ENCODE measurements at places on chromosomes 2 and 18.

DNA sequence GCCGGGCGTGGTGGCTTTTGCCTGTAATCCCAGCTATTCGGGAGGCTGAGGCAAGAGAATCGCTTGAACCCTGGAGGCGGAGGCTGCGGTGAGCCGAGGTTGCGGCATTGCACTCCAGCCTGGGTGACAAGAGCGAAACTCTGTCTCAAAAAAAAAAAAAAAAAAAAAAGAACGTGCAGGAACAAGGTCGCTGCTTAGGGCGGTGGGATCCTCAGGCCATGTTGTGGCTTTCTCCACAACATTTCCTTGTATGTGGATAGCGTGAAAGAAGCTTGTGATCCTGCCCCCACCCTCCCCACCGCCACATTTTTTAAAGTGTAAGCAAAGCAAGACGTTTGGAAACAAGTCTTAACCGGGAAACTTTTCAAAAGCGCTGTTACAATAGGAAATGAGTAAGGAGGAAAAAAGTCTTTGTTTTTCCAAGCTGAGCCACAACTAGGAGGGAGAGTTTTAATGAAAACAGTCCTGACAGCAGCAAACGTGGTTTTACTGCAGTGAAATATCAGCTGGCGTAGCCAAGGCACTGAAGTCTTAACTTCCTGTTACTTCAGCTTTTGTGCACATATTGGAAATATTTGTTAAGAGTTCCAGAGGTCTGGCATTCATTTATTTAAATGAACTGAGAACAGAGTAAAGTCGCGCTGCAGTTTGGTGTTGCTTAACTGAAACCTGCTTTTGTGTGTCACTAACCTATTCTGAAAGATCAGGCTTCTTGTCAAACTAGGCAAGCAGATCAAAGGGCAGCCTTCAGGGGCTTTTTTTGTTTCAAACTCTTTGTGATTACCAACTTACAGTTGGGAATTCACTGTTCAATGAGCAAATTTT is 3.8 kb downstream of the TGIF1 start:
- no peak for DNase-seq

GRCh38 chr2:159211447-159212396 is 74.8 kb downstream of the WDSUB1 start:
- DNase-seq: no peak

- no peak for DNase-seq
Observed at GRCh38 chr2:236239276-236240065, 24.7 kb downstream of the ASB18 start.

DNA sequence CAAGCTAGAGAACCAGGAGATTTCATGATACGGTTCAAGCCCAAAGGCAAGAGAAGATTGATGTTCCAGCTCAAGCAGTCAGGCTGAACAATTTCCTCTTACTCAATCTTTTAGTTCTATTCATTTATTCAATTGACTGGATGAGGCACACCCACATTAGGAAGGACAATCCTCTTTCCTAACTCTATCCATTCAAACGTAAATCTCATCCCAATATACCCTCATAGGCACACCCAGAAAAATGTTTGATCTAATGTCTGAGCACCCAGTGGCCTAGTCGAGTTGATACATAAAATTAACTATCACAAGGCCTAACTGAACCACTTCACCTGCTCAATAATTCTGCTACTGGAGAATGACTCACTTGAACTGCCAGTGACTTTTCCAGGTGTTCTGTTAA is 180.7 kb downstream of the RAD51AP2 start:
- DNase-seq: no peak

DNA sequence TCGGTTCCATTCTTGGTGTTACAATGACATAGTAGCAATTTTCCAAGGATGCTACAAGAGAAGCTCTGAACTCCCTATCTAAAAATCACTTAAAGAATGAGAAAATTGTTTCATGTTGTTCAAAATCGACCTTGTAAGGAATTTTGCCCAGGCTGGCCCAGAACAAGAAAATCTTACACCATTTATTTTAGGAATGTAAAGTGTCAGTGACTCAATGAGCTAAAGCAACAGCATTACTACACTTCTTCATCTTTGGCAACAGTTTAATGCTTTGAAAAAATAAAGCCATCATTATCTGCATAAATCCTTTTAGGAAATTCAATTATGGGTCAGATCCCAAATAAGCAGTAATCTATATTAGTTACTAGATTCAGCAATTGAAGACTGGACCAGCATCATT is 38.6 kb downstream of the SLC25A12 start:
- no peak for DNase-seq

- DNase-seq: no peak
Observed at GRCh38 chr2:23502096-23502495, 117.1 kb downstream of the KLHL29 start.

- DNase-seq: no peak
Observed at GRCh38 chr18:38966841-38967240, 1401.2 kb upstream of the CELF4 start.

GRCh38 chr2:177394594-177394973 is 2.0 kb downstream of the AGPS start:
- DNase-seq: no peak

DNA sequence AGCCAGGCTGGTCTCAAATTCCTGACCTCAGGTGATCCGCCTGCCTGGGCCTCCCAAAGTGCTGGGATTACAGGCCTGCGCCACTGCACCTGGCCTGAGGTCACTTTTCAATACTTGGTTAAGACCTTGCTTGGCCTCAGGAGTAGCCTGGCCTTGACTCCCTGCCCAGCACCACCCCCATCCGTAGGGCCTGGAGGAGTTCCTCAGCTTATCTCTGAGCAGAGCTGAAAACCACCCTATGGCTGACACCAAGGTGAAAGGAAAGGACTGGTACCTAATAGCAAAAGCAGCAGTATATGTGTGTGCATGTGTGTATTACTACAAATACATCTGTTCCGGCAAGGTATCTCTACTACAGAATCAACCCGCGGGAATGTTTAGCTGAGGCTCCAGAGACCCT is 56.0 kb downstream of the STEAP3 start:
- no peak for DNase-seq

DNA sequence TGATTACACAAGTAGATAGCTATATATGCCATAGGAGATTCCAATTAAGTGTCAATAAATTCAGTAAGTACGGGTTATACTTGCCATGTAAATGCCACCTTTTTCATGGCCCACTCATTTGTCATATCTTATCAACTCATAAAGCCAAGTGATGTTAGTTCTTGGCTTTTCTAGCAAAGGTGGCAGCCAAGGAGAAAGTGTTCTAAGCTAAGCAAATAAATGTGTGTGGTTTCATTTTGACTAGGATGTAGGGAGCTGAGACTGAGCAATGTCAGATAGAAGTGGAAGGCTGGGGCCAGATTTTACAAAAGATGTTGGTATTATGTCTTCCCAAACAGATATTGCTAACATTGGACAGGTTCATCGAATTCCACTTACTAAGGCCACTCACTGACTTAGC is 952.0 kb downstream of the SLC4A3 start:
- no peak for DNase-seq

DNA sequence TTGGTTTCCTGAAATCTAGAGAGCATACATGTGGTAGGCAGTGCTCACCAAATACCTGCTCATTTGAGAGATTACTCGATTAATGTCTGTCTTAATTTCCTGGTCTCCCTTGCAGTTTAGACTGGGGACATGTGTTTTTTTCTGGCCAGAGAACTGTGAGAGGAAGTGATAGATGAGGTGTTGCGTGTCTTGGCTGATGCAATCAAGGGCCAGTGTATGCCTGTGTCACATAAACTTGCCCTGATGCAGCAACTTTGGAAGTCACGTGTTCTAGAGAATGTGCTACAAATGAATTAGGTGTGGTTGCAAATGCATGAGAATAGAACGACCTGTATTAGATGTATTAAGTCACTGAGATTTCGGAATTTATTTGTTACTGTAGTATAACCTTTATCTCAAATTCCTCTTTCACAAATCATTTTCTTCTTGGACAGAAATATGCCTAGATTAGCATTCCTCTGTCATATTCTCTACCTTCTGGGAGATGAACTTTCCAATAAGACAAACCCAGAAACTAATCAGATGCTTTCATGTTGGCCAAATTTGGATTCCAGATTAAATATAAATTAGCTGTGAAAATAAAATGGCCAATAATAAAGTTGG is 9.9 kb upstream of the IL1A start:
- no peak for DNase-seq

DNA sequence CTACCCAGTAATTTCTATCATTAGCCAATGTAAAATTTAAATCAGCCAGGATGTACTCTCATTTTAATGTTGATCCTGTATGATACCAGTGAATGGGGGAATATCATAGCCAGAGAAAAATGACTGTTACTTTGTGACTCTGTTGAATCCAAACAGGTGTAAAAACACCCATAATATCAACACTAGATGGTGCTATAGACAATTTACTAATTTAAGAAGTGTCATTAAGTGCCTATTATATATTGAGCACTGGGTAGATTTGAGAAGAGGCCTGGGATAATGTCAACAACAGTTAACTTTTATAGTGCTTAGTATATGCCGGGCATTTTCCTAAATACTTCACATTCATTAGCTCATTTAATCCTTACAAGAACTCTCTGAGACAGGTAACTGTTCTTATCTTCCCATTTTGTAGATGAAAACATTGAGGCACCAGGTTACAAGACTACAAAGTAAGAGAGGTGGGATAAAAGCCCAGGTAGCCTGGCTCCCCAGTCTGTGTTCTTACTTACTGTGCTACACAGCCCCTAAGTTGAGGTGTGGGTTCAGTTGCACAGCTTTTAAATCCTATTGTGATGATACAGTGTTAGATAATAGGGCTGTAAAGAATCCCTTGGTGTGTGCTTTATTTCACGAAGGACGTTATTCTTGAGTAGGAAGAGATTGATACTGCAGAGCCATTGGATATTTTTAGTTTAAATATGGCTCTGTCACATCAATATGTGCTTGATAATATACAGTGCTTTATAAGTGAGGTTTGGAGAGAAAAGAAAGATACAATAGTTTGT is 325.5 kb downstream of the AGPS start:
- DNase-seq: no peak

DNA sequence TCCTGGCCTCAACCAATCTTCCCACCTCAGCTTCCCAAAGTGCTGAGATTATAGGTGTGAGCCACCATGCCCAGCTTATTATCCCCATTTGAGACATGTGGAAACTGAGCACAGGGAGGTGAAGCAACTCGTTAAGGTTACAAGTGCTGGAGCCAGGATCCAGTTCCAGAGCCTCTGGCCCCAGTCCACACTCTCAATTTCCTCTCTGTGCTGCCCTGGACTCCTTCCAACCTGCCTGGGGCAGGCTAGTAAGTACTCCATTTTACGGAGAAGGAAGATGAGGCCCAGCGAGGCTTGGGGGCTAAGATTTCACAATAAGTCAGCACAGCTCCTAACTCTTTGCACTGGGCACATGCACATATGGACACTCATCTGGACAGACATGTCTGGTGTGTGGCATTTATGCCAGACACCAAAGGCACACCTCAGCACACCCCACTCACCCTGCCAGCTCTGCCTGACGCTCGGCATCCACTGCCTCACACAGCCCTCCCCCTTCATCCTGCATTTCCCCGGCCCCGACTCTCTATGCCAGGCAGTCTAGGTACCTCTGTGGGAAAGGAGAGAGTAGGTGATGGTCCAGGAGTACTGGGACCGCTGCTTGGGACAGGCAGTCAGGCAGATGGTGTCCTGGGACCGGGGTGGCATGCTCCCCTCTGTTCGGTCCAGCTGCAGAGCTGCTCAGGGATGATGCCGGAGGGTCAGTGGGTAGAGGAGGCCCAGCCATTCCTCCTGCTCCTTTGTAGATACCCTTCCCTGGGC is 20.5 kb downstream of the CFAP65 start:
- DNase-seq: no peak

DNA sequence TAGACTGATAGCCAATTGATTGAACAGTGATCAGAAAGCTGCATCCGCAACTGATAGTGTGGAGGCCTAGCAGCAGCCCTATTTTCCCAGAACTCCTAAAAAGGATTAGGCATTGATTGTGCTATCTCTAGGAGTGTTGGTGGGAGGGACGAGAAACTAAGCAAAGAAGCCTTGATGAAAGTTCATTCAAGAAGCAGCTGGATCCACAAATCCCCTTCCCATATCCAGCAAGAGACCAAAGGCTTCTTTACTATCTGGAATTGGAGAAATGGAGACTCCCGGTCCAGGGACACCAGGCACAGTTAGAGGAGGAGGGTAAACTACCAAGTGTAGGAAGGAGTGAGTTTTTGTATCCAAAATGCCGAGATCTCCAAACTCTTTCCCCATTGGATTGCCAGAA is 151.5 kb downstream of the ALK start:
- no peak for DNase-seq

Data from stimulated activated CD8-positive, alpha-beta memory T cell treated with anti-CD3 and anti-CD28 coated beads, Interleukin-4, amount 100 ng/mL, for 1 hour (primary cell).